GDM1 (cell line): ENCODE measurements at places on chromosomes 11 and 22.

GRCh38 chr22:30877662-30878515, 90.7 kb downstream of the MORC2 start:
- no peak for DNase-seq

DNA sequence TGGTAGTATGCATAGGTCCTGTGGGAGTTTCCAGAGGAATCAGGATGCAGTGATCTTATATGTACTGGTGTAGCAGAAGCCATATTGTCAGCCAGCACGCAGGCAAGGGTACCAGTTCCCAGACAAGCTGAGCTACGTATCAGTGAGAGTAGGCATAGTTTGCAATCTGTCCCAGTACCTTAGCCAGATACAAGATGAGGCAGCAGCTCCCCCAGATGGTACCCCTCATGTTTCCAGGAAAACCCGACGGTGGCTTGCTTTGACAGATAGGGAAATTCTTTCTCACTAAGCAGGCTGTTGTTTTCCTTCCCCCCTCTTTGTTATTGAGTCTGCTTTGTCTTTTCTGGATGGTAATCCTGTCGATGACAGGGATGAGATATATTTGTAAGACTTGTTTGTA, 109.7 kb upstream of the RRM1 start:
- DNase-seq: peak; percentile 55

GRCh38 chr11:17024924-17025323, 10.7 kb upstream of the PLEKHA7 start:
- DNase-seq: no peak

DNA sequence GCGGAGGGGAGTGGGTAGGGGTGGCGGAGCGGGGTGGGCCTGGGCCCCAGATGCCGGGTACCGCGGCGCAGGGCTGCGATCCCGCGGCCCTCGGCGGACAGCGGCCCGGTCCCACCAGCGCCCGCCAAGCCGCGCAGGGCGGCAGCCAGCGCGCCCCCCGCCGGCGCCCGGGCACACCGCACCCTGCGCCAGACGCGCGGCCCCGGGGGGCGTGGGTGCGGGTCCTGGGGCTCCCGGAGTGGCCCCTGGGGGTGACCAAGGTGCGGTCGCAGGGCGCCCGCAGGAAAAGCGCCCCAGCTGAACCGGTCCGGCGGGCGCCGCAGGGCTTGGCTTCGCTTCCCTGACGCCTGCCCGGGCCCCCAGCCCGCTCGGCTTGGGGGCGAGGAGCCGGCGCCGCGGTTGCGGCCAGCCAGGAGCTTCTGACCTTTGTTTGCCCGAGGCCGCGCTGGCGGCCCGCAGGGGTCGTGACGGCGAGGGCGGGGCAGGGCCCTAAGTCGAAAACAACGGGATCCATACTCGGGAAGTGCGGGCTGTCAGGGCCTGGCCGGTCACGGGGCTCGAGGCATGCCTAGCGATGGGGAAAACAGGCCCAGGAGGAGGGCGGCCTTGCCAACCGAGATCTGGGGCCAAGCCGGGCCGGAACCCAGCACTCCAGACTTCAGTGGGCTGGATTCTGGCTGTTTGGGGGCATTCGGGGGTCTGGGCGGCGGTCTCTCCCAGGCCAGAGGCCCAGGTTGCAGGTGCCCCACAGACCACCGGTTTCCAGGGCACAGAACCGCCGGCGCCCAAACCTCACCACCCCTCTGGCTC, 581 bp upstream of the AP5B1 start:
- peak; percentile 40 for DNase-seq

GRCh38 chr11:94175535-94175934, 46.9 kb downstream of the PANX1 start:
- DNase-seq: no peak

- no peak for DNase-seq
Observed at GRCh38 chr11:55401011-55401410, 33.2 kb downstream of the OR4A15 start.

DNA sequence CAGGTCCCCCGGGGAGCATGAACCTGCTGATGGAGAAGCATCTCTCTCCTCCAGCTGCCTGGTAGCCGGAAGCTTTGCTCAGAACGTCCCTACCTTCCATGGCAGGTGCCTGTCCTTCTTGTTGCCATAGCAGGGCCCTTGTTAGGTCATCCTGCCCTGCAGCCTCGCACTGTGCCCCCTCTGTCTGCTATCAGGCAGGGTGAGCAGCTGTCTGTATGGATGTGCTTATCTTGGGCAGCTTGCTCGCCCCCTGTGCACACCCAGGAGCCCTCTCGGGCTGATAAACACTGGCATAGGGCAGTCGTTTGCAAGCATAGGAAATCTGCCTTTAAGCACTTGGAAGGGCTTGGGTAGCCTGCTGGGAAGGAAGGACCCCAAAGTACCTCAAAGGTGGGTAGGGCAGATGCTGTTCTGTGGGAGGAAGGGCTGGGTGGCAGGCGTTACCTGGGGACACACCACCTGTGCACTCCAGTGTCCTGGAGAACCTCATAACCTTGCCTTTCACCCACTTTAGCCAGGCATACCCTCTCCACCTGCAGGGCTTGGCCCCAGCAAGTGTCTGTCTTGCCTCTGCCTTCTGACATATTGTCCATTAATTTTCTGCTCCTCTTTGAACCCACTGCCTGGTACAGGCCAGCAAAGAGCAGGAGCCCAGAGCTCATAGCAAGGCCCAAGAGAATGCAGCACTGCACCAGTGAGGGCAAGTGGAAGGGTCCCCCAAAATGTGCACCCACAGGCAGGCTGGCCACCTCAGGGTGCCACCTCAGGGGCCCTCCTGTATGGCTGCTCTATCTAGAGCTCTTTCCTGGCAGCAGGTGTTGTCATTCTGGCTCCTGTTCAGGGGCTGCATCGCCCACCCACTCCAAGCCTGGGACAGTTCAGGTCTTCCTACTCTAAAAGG, 8.0 kb upstream of the COMT start:
- DNase-seq: no peak

- DNase-seq: no peak
Observed at GRCh38 chr11:77069969-77070582, 3.3 kb downstream of the CAPN5 start.
